Memory B cell (primary cell): ENCODE measurements at places on chromosomes 2 and 18.

- DNase-seq, result no peak
Measured at GRCh38 chr18:13984080-13984479, 68.7 kb upstream of the MC2R start.

DNA sequence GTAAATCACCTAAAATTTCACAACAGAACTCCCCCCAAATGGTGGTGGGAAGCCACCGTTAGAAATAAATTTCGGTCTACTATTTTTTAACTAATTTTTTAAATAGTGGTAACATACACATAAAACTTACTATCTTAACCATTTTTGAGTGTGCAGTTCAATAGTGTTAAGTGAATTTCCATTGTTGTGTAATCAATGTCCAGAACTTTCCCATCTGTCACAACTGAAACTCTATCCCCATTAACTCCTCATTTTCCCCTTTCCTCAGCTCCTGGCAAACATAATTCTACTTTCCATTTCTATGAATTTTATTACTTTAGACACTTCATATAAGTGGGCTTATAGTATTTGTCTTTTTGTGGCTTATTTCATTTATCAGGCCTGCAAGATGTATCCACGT, 34.1 kb upstream of the HNMT start:
- no peak for DNase-seq

- DNase-seq, result no peak
Measured at GRCh38 chr2:187976259-187976985, 315.3 kb upstream of the GULP1 start.

- DNase-seq, result no peak
Measured at GRCh38 chr2:74502147-74502719, 2.8 kb upstream of the LBX2 start.

DNA sequence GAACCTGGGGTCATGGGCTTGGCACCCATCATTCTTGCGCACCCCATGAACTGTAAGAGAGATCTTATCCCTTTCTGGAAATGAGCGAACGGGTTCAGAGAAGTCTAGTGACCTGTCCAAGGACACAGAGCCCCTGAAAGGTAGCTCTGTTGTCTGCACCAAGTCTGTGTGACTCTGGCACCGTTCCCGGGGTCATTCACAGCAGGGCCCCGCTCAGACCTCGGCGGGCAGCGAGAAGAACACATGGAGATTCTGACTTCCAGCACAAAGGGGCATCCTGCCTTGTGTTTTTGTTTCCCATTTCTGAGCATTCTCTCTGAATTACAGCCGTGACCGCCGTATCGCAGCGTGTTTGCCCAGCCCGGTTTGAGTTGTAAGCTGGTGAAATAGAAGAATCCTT, 231.7 kb downstream of the KLHL29 start:
- no peak for DNase-seq

DNA sequence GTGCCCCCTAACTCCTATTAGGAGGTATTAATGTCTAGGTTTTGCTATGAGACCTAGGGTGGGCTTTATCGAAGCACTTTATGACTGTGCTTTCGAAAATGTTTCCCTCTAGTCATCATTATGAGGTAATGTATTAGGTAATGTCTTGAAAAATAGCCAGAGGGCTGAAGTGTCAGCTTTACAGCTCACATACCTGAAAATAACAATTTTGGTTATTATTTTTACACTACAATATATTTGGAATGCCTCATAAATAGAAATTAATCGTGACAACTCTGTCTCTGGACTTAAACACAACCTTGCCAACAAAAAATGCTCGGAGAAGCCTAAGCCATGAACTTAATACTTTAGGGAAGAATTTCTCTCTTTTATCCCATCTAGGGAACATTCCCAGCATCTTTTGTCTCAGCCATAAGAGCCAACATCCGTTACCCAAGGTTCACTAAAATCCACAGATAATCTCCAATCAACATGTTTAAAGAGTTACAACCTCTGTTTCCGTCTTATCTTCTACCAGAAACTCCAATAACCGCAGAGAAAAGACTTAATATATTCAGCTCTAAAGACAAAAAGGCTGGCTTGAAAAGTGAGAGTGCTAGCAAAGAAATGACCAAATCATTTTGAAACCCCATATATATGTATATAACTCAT, 130.9 kb upstream of the RND3 start:
- no peak for DNase-seq

DNA sequence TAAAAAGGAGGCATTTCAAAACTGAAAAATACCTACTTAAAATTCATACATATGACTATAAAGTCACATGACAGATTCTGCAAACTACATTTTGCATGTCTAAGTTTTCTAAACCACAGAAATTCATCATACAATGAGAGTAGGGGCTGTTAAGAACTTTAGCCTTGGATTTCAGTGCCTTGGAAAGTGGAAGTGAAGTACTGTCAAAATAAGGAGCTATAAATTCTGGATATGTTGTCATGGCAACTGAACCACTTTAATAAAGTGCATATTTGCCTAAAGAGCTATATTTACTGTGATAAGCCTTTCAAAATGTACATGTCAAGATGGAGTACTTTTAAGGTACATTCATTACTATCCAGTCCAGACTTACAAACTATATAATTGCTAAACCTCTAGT, 227.1 kb downstream of the RAB3GAP1 start:
- DNase-seq, result no peak

- DNase-seq, result no peak
Measured at GRCh38 chr2:231613331-231613662, 20.6 kb downstream of the TEX44 start.

DNA sequence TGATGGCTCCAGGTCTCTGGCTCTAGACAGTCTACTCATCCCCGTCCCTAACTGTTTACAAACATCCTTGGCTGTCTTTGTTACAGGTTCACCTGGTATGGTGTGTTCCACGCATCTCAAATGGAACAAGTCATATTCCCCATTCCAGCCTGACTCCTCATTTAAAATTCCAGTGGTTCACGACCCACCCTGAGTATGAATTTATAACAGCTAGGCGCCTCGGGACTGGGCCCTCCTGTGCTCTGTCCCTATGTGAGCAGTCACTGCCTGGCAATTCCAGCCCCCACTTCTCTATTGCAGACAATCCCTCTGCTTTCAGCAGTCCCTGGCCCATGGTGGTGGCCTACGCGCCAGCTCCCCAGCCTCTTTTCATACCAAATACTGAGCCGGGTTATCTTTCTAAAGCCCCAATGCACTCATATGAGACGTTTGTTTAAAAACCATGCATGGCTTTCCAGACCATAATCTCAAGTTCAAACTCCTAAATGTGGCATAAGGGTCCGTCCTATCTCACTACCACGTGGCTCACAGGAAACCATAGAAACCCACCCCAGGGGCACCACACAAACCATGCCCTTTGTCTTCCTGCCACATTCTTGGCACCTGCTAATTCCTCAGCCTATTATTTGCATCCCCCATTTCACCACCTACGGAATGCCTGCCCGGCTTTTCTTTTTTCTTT, 1.6 kb downstream of the SERPINB8 start:
- no peak for DNase-seq

GRCh38 chr2:31475692-31476091, 61.1 kb upstream of the XDH start:
- DNase-seq, result no peak

- DNase-seq, result no peak
Measured at GRCh38 chr18:79502782-79503181, 107.1 kb downstream of the NFATC1 start.

DNA sequence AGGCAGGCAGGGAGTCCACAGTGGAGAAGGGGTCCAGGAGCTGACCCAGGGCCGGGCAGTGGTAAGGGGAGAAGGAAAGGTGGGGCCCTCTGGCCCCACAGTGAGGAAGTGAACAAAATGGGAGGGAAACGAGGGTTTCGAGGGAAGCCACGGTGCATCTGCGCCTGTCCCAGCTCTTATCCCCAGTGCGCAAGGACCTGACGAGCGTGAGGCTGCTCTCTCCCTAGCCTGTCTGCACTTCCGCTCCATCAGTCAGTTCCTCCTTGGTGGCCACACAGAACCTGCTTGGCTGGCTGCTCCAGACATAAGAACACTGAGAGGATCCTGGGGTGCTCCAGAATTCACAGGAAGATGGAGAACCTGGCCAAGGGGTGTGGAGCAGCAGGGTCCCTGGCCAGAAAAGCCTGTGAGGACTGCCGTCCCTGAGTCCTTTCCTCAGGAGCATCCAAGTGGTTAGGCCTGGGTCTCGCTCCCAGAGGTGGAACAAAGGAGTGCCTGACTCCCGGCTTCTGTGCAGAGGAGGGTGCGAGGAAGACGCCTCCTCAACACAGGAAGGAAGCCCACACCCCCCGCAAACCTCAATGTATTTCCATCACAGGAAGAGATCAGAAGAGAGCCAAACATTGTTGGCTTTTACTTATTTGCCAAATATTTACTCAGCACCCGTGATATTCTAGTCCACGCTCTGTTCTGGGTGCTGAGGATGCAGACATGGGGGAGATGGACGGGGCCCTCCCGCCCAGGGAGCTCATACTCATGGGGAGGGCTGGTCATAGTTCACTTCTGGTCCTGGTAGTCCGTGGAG, 43.7 kb upstream of the SEMA4C start:
- DNase-seq, result peak; percentile 30

- DNase-seq, result no peak
Measured at GRCh38 chr2:38505779-38506178, 96.9 kb downstream of the HNRNPLL start.

- DNase-seq, result no peak
Measured at GRCh38 chr2:62338111-62338510, 142.2 kb downstream of the B3GNT2 start.

DNA sequence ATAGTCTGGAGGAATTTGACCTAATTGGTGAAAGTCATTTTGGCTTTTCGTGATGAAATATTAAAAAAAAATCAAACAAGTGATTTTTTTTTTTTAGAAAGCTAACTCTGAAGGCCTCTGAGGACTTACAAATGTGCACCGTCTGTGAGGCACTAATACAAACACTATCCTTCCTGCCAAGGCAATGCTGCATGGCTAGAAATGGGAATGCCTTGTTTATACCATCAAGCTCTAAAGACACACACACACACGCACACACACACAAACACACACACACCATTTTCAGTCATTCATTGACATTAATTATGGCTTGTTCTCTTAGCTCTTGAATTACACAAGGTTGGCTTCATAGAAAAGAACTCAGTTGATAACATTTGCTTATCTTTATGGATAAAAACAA, 1242.0 kb upstream of the ACVR2A start:
- no peak for DNase-seq

DNA sequence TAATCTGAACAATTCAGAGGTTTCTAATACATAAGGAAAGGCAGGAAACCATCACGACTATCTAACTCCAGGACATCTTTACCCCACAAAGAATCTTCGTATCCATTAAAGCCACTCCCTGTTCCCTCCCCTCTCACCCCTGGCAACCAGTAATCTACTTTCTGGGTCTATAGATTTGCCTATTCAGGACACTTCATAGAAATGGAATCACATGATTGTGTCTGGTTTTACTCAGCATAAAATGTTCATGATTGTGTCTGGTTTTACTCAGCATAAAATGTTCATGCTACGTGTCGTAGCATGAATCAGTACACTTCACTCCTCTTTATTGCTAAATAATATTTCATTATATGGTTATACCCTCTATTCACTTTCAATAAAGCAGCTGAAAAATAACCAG, 11.6 kb downstream of the FECH start:
- no peak for DNase-seq

GRCh38 chr18:55185391-55185790, 226.1 kb upstream of the CCDC68 start:
- no peak for DNase-seq

DNA sequence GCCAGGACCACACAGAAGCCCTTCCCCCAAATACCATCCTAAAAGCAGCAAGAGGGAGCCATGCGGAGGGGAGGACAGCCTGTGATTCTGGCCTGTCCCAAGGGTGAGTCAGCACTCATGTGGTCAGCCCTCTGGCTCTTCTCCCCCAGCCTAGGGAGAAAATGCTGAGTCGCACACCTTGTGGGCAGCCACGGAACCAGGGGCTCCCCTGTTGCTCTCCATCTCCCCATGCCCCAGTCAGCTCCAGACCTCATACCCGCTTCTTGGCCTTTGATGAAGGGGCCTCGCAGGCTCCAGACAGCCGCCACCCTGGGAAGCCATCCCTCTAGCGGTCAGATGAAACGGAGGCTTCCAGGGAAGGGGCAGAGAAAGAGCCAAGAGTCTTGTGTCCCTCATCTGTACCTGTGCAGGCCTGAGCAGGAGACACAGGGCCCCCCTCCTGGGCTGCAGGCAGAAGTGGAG, 181.3 kb upstream of the SIX2 start:
- no peak for DNase-seq

DNA sequence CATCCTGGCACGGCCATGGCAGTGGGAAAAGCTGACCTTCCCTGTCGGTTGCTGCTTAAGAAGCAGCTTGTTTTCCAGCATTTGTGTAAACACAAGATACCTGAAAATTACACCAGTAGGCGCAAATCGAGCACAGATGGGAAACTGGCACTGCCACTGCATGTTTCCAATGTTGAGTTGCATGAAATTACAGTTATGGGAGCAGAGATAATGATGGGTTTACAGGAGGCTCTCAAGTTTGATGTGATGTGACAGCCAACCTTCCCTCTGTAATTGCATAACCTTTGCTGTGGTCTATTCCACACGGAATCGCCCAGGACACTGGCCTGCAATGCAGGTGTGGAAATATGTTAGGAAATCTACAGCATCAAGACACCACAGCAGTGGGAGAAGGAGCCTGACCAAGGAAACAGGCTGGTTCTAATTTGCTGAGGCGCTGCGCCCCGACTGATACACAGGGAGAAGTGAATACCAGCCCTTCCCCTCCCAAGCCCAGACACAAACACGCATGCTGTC, 17.4 kb downstream of the GPR45 start:
- DNase-seq, result no peak

GRCh38 chr2:190121971-190122370, 59.4 kb upstream of the MSTN start:
- no peak for DNase-seq

- no peak for DNase-seq
Measured at GRCh38 chr2:239195992-239196391, 204.8 kb downstream of the HDAC4 start.

DNA sequence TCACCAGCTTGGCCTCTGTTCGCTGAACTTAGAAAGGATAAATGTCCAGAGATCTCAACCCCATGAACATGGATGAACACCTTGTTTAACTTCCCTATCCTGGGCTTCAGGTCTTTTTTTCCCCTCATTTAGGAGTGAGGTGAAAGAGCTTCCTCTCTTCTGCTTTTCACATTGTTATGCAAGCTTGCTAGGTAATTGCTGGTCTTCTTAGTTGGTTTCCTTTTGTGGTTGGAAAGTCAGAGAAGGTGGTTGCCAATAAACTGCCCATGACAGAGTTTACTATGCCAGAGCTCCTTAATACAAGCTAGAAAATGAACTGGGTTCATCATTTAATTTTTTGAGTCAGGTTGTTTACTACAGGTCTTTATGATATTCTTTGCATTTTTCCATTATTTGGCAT, 16.6 kb downstream of the SLC9A4 start:
- no peak for DNase-seq
